Sciatic nerve (tissue), 2 donors: ENCODE measurements at places on chromosomes 2 and 18. TPM values are rescaled to one million over a fixed set of nuclear protein-coding genes. Genes with fewer than 3 reads are reported as not detected.

HOXD12 gene
- total RNA-seq: not detected

DNA sequence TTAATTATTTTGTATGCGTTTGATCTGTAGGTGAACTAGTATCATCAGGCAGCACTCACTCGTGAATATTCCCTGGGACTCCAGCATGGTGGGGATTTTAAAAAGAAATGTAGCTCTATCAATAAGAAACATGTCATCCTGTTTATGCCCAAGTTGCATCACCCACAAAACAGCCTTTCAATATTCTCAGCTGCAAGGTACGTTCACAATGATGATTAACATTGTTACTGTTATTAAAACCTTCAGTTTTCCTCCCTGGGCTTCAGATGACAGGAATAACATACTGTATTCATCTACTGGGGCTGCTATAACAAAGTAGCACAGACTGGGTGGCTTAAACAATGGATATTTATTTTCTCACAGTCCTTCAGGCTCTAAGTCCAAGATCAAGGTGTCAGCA is 87.9 kb upstream of the KLHL29 start:
- no peak for DNase-seq

DNA sequence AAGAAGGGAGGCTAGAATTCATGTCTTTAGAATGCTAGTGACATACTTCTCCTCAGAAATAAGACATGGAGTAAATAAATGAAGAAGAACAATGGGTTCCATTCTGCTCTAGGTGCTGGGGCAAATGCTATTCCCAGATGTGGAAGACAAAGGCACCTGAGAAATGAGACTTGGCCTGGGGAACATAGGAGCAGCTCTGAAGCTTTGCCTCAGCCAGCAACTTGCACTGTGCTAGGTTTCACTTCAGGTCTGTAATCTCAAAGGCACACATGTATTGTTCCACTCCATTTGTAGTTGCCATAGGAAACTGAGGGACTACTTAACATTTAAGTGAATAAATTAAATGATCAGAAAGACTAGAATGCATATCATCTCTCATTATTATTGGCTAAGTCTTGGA is 538.9 kb upstream of the REG3G start:
- DNase-seq: no peak

- no peak for DNase-seq
Measured at GRCh38 chr2:207831584-207832248, 62.0 kb upstream of the FZD5 start.

TBR1 gene
- total RNA-seq: not detected

OTOS gene
- total RNA-seq: not detected

- DNase-seq: no peak
Measured at GRCh38 chr2:63719052-63719451, 122.6 kb upstream of the UGP2 start.

SOCS6 gene
- total RNA-seq: 26.3 TPM

DNA sequence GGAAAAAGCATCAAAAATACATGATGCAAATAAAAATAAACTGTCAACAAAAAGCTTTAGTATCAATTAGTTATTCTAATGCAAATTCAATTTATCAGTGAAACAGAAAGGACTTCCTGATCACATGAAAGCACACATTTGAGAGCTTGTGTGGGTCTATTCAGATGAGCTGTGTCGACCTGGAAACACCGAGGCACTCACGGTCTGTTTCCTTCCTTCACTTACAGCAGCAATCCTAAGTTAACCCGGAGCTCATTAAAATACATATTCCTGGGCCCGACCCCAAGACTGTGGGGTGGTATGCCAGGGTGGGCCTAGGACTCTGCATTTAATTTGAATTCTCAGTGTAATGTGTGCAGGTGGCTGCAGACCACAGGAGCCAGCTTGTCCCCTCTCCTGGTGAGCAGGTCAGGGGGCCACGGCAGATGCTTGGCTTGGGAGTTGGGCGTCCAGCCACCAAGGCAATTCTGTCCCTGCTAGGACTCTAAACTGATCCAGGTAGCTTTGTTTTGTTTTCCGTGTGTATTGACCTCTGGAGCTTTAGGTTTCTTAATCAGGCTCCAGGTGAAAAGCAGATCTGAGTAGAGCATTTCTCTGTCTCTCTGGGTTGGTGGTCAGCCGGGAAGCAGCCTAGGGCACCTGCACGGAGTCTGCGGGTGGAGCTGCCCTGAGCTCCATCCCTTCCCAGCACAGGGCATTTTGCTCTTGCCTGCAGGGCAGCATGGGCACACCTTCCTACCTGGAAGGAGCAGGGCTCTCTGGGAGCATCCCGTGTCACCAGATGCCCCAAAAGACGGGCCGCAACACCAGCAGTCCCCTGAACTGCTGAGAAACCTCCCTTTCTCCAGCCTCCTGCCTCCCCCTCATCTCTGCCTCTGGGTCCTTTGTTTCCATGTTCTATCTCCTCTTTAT is 9.0 kb downstream of the MBP start:
- no peak for DNase-seq

PHOSPHO2 gene
- 8.5 TPM for total RNA-seq

FBXO48 gene
- total RNA-seq: 2.1 TPM

ALPI gene
- total RNA-seq: not detected

GRCh38 chr18:54671291-54671881 is 80.3 kb downstream of the DYNAP start:
- no peak for DNase-seq

- no peak for DNase-seq
Measured at GRCh38 chr2:5845798-5846330, 153.7 kb downstream of the SOX11 start.
